Type B pancreatic cell (in vitro differentiated cells): ENCODE measurements at places on chromosomes 6 and 20.
A peak's percentile ranks its signal among the peaks of the same experiment; 100 is the strongest.

- DNase-seq = peak; percentile 82
Observed at GRCh38 chr6:152897807-152898399, 84.9 kb downstream of the FBXO5 start.

GRCh38 chr6:70377372-70377771, 35.9 kb upstream of the FAM135A start:
- DNase-seq = no peak

GRCh38 chr6:24152014-24152413, 26.0 kb downstream of the NRSN1 start:
- DNase-seq = no peak

DNA sequence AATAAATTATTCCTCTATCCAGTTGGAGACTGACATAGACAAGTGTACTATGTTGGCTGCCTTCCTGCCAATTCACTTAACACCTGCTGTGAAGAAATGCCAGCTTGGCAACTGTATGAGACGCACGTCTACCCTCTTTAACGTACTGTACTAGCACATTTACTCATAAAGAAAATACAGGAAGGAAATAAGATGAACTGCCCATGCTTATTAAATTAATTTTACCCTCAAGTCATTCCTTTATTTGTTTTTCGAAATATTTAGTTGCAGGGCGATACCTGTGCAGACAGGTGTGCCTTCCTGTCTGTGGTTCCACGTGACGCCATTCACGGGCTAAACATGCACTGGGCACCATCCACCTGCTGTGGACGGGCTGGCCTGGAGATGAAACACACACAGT, 52.0 kb downstream of the PSMG4 start:
- no peak for DNase-seq

DNA sequence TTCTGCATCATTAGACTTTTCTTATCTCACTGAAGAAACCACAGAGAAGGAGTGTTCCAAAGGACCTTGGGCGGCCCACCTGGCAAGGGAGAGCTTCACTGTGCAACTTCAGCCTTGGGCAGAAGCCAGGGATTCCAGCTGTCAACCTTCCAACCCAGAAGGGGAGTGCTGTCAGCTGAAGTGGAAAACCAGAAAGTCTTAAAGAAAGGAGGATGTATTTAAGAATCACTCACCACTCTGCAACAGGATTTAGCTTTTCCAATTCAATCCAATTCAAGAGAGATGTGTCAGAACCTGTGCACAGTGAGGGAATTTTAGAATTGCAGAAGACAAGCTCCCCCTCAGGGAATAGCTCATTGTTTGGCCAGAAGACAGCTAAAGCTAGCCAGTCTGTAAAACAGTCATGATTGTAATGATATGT, 553.7 kb downstream of the CD83 start:
- no peak for DNase-seq

DNA sequence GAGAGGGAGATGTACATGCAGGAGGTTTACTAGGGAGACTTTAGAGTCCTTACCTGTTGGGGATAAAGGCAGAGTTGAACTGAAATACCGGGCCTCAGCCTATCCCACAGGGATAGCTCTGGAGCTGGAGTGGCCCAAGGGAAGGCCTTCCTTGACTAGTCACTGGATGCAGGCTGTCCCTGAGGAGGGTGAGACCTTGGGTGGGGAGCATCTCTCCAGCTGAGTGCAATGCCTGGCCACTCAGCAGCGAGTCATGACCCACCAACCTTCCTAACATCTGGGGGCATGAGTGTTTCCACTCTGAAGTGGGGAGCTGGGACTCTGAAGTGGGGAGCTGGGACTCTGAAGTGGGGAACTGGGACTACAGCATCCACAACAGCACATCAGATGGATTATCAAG, 46.1 kb upstream of the ENPP5 start:
- no peak for DNase-seq

DNA sequence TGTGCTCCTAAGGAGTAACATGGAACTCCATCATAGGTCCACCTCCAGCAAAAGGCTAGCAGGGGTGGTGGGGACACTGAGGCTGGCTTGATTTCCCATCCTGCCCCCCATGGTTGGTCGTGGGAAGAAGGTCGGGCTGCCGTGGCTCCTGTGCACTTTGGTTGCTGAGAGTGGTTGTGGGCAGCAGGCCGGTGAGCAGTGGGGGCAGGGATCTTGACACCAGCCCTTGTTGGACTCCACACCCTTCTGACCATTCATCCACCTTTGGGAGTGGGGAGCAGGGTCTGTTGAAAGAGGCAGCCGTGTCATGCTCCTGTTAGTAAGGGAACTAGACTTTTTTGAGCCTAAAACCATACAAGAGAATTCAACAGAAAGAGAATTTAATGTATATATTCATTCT, 175.2 kb downstream of the ARID1B start:
- no peak for DNase-seq
